ENCODE measurements at places on chromosomes 12 and 14. TPM values are rescaled to one million over a fixed set of nuclear protein-coding genes. Genes with fewer than 3 reads are reported as not detected.

The NUAK1 gene
- polyA plus RNA-seq: 10.7 TPM

The GLIPR1L1 gene
- 0.52 TPM for polyA plus RNA-seq

GRCh38 chr12:118188690-118189371, 52.9 kb downstream of the PEBP1 start:
- no peak for DNase-seq

DNA sequence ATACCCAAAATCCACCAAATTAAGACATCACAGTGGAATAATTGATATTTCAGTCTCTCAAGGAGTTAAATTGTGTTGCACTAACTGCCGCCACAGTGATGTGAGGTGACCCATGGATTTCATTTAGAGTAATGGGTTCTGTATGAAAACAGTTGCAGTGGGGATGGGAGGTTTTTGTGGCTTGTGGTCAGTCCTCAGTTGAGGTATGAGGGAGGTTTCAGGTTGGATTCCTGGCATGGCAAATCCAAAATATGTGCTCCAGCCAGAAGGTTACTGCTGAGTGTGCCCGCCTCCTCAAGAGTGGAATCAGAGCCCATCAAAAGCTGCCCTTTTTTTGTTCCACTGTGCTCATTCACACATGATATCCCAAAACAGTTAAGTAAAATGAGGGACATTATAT, 487.1 kb downstream of the EGLN3 start:
- DNase-seq: no peak

DNA sequence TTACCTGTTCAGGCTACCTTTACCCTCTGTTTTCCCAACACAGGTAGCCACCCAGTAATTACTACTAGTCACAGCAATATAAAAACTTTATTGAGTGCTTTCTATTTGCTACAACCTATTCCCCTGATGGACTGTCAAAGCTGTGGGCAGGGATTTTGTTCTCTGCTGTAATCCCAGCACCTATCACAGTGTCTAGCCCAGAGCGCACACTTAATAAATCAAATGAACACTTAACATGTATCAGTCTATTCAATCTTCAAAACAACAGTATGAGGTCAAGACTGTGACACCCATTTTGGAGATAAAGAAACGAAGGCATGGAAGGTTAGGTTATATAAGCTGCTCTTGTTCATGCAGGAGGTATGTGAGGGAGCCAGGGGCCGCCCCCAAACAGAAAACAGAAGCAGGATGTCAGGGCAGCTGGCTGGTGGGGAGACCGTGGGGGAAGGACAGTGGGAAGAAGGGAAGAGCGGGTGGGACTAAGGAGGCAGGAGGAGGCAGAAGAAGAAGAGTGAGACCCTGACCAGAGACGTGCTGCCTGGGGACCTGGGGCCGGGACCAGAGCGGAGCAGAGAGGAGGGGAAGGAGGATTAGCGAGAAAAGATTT, 1.7 kb downstream of the TNFRSF1A start:
- DNase-seq: no peak

DNA sequence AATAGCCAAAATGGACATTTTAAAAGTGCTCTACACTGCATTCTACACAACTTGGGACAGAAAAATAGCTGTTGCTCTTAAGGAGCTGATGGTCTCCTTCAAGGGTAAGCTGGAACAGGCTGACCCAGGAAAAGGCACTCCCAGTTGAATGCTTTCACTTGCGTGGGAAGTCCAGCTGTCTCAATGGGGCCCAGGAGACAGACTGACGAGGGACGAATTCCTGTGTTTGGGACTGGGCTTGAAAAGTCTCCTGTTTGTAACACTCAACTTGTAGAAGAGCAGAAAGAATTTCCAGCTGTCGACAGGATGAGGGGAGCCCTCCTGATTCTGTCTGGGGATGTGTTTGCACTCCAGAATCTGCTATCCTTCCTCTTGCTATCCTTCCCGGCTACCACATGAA, 180.8 kb downstream of the ZFP36L1 start:
- no peak for DNase-seq

DNA sequence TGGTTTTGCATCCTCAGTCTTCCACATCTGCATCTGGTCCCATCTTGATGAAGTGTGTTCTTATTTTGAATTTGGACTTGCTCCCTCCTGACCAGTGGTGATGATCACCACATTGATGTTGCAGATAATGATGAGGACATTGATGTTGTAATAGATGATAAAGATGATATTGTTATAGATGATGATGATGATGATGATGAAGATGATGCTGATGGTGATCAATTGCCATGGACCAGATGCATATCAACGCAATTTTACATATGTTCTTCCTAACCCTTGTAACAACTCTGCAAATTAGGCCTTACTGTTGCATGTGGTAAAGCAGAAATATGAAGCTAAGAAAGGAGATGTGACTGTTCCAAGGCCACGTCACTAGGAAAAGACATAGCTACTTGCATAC, 380.3 kb upstream of the TBX3 start:
- no peak for DNase-seq

- no peak for DNase-seq
These were observed 3.7 kb upstream of the BEGAIN start for GRCh38 chr14:100590726-100591452.

DNA sequence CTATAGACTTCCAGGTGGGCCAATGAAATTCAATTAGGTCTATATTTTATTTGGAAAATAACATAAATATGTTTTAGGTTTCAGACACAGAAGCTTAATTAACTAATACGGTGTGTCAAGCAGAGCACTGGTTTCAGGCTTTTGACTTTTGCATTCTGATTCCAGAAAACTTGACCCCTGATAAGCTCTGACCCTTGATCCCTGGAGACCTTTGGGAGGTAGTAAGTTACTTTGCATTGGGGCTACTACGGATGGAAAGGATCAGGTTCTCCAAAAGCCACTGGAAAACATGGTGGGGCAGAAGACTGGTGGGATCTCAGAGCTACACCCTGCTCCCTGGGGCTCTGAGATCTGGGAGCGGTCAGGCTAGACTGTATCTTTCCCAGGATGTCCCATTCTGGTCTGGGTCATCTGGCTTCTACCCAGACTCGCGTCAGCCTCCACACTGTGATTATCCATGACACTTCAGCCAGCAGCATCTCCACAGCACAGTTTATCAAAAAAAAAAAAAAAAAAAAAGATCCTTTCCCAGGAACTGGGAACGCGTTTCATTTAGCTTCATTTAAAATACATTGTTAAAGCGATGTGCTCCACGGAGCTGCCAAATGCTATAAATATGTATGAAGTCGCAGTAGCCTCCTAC, 17.8 kb upstream of the EMP1 start:
- no peak for DNase-seq

- DNase-seq: no peak
These were observed at the start of gene EDDM3A for GRCh38 chr14:20745571-20746358. Gene EDDM3A (plus strand): TSS chr14:20745887. CDS start chr14:20747581, 1,694 bp downstream.

DNA sequence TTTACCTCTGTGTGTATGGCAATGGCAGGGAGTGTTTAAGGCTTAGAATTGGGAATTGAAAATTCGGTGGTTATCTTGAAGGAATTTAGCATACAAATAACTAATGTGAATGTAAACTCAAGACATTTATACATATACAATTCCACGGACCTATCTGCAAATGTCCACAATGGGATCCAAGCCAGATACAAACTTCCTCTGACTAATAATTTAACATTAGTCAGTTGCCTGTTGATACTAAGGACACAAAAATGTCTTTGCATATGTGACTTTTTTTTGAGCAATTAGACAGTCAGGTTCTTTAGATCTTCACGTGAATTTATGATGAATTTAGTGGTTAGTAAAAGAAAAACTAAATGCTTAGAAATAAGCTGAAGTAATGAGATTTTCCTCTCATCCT, 40.5 kb downstream of the ESR2 start:
- DNase-seq: no peak

DNA sequence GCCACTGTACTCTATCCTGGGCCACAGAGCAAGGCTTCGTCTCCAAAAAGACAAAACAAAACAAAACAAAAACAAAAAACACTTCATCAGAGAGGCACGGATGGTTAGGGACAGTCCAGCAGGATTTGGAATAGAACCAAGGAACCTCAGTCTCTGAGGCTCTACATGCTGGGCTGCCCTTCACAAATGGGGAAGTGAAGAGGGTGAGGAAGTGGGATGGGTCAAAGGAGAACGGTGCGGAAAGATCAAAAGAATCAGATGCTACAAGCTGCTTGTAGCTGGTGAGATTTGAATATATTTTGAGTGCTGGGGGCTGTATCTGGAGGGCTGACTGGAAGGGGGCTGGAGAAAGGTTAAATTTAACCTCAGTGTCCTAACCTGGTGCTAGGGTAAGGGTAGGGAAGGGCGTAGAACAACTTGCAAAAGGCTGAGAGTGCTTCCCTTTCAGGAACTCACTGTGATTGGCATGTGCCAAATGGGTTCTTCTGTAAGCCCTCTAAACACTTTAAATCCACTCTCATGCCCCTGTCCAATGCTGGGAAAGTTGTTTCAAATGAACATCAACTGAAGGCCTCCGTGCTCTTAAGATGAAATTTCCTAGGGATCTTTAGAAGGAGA, 4.6 kb downstream of the FOXJ2 start:
- DNase-seq: no peak

GRCh38 chr14:40093800-40094199, 661.6 kb upstream of the FBXO33 start:
- DNase-seq: no peak

The PMCH gene
- 0.97 TPM for polyA plus RNA-seq

The ARHGAP9 gene
- 3.2 TPM for polyA plus RNA-seq

- no peak for DNase-seq
These were observed 50.9 kb downstream of the CHGA start for GRCh38 chr14:92973798-92974372.

GRCh38 chr14:88326352-88327103, 3.5 kb upstream of the KCNK10 start:
- no peak for DNase-seq

The GDF3 gene
- 0.33 TPM for polyA plus RNA-seq

- DNase-seq: no peak
These were observed 8.5 kb downstream of the PLEKHD1 start for GRCh38 chr14:69493038-69493437.

All from left renal cortex interstitium (tissue), 4 donors.